ENCODE measurements at places on chromosomes 13 and 19. TPM values are rescaled to one million over a fixed set of nuclear protein-coding genes. Genes with fewer than 3 reads are reported as not detected.
A peak's percentile ranks its signal among the peaks of the same experiment; 100 is the strongest.

- DNase-seq: no peak
Observed at GRCh38 chr19:7435586-7435985, 53.2 kb downstream of the PEX11G start.

DNA sequence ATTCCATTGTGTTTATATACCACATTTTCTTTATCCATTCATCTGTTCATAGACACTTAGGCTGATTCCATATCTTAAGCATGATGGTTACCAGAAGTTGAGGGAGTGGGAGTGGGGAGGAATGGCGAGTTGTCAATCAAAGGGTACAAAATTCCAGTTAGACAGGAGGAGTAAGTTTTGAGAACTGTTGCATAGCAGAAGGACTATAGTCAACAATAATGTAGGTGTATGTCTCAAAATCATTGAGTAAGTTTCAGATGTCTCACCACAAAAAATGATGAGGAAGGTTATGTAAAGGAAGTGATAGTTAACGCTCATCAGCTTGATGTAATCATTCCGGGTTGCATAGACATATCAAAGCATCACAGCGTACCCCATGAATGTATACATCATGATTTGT is 4.6 kb upstream of the UBL3 start:
- no peak for DNase-seq

DNA sequence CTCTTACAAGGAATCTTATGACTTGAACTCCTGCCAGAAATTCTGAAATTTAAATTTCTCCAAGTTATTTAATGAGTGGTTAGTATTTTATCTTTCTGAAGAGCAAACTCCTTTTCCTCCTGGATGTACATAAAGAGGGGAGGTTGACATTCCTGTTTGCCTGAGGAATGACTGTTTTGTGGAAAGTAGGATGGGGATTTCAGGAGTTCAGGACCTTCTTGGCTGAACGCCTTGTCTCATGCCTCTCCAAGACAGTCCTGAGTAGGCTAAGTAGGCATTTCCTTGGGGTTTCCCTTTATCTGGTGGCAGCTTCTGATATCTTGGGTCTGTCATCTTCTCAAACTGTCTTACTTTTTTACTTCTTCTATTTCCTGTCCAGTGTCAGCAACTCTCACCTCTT is 356.6 kb downstream of the TDRD3 start:
- DNase-seq: no peak

Gene TNFSF11
- 0.38 TPM for total RNA-seq

DNA sequence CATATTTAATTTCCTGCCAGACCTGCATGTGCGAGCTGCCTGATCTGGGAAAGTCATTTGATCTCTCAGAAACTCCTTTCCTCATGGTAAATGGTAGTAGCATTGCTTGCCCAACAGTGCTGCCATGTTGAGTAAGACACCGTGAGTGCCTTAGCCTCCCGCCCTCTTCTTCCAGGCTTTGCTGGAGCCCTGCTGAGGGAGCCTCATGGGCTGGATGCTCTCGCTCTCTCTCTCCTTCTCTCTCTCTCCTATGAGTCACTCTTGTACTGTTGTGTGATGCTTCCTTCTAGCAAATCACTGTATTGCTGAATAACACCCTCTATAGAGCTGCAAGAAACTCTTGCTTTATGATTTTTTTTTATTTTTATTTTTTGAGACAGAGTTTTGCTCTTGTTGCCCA is 365.5 kb downstream of the UQCRFS1 start:
- DNase-seq: no peak

GRCh38 chr13:26721251-26722121 is 39.1 kb downstream of the GPR12 start:
- DNase-seq: no peak

DNA sequence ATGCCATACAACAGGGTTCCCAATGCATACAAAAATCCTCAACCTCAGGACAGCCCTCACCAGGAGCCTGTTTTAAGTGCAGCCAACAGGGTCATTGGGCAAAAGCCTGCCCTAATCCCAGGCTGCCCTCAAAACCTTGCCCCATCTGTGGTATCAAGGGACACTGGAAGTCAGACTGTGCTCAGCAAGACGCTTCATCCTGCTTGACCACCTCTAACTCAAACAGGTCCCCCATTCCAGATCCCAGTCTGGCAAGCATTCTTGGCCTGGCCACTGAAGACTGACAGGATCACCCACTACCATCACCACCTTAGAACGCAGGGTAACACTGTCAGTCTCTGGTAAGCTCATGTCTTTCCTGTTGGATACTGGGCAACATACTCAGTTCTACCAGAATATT is 15.0 kb upstream of the ZSCAN4 start:
- DNase-seq: no peak

GRCh38 chr19:10189616-10190015 is 5.1 kb downstream of the DNMT1 start:
- DNase-seq: no peak

DNA sequence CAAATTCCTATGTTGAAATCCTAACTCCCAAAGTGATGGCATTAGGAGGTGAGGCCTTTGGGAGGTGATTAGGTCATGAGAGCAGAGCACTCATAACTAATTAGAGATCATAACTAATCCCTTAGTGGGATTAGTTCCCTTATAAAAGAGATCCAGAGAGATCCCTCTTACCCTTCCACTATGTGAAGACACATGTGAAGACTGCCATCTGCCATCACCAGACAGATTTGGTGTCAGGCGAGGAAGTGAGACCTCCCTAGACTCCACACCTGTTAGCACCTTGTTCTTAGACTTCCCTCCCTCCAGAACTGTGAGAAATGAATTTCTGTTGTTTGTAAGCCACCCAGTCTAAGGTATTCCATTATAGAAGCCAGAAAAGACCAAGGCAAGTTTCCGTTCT is 112.2 kb downstream of the NDFIP2 start:
- no peak for DNase-seq

Gene KRI1
- 10.4 TPM for total RNA-seq

GRCh38 chr19:511101-511851 is 4.0 kb downstream of the TPGS1 start:
- DNase-seq: no peak

Gene TNFAIP8L1
- 24.5 TPM for total RNA-seq

- DNase-seq: no peak
Observed at GRCh38 chr13:97021241-97021640, 27.0 kb upstream of the OXGR1 start.

Gene TUBA3C
- total RNA-seq: not detected

- DNase-seq: peak; percentile 58
Observed at GRCh38 chr19:31350693-31351055, 1.4 kb upstream of the TSHZ3 start.

Gene RXFP2
- total RNA-seq: not detected

- DNase-seq: no peak
Observed at GRCh38 chr19:291006-291521, at the start of gene PLPP2. PLPP2 (minus strand) TSS chr19:291403; CDS start chr19:291336, 67 bp downstream.

- no peak for DNase-seq
Observed at GRCh38 chr19:44602081-44602480, 11.3 kb upstream of the IGSF23 start.

DNA sequence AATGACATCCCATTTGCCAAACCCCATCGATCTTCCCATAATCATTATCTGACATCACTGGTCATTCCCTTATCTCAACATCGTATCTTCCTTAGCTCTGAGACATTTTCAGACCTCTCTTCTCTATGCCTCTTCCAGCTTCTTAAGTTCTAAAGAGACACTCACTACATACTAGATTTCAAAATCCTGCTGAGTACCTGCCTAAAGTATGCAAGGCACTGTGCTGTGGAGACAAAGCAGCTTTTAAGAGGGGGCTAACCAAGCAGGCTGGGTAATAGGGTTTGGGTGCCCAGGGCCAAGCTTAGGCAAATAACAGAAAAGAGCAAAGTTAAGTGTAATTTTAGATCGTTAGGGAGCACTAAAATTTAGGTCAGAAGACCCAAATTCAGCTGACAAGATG is 3.4 kb upstream of the POMP start:
- DNase-seq: no peak

GRCh38 chr19:46176116-46176860 is 28.2 kb downstream of the IGFL2 start:
- no peak for DNase-seq

- DNase-seq: peak; percentile 94
Observed at GRCh38 chr13:98482476-98483444, 94.1 kb downstream of the STK24 start.

- no peak for DNase-seq
Observed at GRCh38 chr13:62598708-62599107, 1183.1 kb upstream of the PCDH20 start.

- no peak for DNase-seq
Observed at GRCh38 chr13:101660711-101661110, 208.2 kb downstream of the ITGBL1 start.

GRCh38 chr13:27360562-27360961 is 63.9 kb upstream of the GTF3A start:
- no peak for DNase-seq

DNA sequence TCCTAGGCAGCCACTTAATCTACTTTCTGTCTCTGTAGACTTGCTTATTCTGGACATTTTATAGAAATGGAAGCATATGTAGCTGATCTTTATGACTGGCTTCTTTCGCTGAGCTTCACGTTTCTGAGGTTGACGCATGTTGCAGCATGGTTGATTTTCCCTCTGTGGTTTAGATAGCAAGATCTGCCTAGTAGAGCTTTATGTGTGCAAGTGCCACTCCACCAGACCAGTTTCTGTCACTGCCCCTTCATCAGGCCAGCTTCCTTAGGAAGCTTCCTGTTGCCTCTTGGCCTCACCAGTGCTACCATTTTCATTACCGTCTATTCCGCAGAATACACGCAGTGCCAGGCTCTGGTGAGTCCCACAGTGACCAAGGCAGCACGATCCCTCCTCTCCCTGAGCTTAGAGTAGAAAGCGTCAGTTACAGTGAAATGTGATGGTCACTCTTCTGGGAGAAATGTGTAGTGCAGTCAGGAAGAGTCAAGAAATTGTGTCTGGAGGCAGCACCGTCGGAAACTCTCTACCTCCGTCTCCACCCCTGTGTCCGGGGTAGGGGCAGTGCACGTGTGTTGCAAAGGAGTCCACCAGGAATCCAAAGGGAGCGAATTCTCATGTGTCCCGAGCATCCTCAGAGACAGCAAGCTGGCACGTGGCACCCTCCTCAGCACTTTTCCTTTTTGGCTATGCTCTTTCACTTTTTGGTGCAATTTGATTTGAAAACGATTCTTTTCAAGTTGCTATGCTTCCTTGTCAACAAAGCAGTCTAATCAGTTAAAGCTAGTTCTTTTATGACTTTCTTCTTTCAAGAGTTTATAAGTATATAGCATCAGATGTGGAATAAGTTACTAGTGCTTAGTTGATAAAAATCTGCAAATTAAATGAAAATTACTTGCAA is 45.4 kb upstream of the GPR183 start:
- DNase-seq: no peak

DNA sequence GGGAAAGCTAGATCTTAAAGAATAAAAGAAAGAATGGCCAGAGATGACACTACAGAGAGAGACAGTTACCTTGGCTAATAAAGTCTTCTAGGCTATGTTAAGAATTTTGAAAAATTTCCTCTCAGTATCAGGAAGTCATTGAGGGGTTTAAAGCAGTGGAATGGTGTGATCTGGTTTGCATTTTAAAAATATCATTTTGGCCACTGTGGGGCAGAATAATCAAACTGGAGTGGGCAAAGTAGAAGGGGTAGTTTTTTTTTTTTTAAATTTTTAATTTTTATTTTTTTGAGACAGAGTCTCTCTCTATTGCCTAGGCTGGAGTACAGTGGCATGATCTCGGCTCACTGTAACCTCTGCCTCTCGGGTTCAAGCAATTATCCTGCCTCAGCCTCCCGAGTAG is 4.4 kb upstream of the CNMD start:
- no peak for DNase-seq

Gene CGB7
- not detected for total RNA-seq

Gene CRLF1
- 0.20 TPM for total RNA-seq

Gene ZFP82
- total RNA-seq: 0.53 TPM

Gene CAMSAP3
- 40.8 TPM for total RNA-seq

- DNase-seq: no peak
Observed at GRCh38 chr19:17323964-17324332, 10.7 kb downstream of the ANO8 start.

DNA sequence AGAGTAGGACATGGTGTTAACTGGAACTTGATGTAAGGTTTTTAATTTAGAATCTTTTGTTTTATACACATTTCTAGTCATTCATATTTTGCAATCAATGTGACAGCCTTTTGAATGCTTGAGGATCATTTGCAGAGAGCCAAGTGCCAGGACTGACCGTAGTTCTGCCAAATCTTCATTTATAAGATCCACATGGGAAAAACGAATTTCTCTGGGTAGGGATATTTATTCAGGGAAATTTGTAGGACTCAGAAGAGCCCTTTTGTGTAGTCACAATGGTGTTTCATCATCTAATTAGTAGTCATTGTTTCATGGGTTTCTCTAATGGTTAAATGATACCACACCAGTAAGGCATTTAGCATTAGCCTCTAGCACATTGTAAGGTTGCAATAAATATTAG is 161.1 kb downstream of the LMO7 start:
- DNase-seq: no peak

DNA sequence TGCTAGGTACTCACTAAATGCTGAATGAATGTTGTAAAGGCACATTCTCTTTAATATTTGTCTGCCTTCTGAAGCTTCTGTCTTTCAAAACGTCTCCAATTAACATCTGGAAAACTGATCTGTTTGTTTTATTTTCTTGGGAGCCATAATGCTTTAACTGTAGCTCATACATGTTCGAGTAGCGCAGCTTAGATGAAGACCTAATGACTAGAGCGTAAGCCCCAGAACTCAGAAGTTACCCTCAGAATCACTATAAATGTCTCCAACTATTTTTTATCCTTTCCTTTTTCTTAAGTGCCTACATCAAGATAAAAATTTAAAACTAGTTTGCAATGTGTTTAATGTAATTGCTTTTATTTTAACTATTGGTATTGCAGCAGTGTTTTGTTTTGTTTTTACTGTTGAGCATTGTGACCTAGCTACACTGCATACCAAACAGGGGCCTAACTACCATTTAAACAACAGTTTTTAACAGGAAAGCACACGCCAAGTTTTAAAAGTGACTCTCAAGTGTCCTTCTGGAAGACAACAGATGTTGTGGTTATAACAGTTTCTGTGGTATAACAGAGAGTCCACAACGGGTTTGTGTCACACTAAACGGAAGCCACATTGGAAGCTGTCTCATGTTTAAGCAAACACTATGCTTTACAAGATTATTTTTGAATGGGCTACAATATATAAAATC is 42.0 kb downstream of the MRPL57 start:
- DNase-seq: no peak

- DNase-seq: no peak
Observed at GRCh38 chr13:49132479-49133002, 87.6 kb upstream of the MLNR start.

Gene LGALS4
- total RNA-seq: 102 TPM

DNA sequence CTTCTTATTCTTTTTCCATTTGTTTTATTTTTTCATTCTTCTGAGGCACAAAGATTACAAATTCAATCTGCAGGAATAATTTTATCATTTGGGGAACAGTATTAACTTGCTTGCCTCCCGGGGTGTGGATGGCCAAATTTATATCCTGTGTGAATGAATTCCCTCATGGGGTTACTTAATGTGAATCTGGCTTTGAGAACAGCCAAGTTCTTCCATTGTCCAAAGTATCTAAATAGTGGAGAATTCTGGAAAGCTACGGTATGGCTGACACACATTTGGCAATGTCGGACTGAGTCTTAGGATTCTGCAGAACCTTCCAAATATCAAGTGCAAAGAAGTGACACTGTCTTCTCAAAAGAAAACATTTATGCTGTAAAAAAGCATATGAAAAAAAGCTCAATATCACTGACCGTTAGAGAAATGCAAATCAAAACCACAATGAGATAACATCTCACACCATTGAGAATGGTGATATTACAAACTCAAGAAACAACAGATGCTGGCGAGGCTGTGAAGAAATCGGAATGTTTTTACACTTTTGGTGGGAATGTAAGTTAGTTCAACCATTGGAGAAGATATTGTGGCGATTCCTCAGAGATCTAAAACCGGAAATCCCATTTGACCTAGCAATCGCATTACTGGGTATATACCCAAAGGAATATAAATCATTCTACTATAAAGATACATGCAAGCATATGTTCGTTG is 620.2 kb downstream of the EFNB2 start:
- DNase-seq: no peak

Measured in left lobe of liver (tissue), 2 donors.